ENCODE measurements at places on chromosomes 3 and 15.
A peak's percentile ranks its signal among the peaks of the same experiment; 100 is the strongest.

DNA sequence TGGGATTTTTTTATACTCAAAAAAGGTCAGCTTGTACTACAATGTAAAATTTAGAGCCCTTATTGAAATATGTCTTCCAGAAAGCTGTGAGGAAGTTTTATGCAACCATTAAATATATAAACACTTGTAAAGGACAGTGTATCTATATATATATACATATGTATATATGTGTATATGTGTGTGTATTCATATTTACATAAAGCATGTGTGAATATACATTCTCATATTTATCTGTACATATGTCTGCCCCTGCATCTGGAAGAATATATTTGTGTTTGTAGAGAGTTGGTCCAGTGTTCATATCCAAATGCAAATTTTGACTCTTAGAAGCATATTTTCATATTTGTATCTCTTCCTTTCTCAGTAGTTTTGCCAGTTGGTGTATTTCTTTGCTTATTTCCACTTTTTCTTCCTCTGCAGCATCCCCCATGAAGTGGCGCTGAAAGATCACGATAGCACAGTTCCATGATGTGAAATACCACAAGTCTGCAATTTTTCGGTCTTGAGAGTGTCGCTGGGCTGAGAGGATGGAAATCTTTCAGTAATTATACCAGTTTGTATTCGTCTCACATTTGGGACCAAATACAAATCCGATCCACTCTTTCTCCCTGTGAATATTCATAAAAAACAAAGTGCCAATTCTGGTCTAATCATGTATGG is 311.7 kb upstream of the DPH6 start:
- no peak for DNase-seq

- peak; percentile 70 for DNase-seq
Measured at GRCh38 chr3:178206521-178206920, 329.7 kb upstream of the KCNMB2 start.

DNA sequence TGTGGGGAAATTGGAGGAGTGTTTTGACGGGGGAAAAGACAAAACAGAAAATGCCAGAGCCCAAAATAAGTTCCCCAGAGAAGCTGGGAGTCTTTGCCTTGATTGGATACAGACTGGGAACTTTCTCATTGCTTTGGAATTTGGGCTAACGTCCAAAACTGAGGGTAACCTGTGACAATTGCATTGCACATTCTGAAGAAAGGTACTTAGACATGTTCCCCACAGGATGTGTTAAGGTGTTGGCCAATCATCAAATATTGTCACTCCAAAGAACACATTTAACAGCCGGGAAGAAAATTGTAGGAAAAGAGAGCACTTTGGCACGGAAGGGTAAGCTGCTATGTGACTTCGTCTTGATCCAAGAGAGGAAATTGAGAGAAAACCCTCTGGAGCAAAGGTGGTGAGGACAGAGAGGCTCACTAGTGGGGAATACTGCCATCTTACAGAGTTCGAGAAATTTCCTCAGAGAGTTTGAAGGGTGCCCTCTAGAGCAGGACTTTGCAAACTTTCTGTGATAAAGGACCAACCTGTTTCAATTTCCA is 619.5 kb upstream of the TBL1XR1 start:
- DNase-seq: no peak

DNA sequence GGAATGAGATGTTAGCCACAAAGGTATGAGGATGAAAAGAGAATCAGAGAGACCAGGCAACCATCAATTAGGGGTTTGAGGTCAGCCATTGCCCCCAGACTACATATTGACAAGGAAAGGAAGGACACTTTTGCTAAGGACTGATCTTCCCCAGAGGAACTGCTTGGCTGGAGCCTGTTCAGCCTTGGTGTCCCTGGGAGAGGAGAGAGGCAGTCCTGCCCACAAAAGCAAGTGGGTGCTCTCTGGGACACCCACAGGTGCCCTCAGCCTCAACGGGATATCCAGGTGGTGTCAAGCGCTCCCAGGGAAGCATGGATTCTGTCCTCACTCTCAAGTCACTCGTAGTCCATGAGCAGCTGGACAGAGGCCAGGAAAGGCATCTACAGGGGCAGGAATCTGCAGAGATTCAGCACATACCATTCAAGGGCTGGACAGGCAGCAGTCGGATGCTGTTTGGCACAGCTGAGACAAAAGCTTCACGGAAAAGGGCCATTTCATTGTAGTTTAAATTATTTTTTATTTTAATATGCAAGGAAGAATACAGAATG is 166.2 kb downstream of the UACA start:
- peak; percentile 57 for DNase-seq

GRCh38 chr3:16319307-16319706 is 54.3 kb downstream of the OXNAD1 start:
- no peak for DNase-seq

DNA sequence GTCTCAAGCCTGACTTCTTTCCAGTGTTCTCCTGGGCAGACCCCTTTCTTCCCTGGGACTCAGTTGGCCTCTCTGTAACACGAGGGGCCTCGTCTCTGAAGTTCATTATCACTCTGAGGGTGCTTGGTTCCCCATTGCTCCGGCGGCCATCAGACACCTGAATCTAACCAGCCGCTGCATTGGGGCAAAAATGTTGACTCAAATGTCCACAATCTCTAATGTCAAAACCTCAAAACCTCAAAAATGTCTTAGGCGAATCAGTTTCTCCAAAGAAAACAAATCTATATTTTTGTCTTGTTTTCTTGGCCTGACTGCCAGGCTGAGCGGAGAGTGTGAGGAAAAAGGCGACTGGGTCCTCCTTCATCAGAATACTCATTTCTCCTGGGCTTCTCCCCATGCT is 220.7 kb downstream of the VPS13C start:
- DNase-seq: no peak

GRCh38 chr3:181555681-181556080 is 156.0 kb upstream of the SOX2 start:
- no peak for DNase-seq

DNA sequence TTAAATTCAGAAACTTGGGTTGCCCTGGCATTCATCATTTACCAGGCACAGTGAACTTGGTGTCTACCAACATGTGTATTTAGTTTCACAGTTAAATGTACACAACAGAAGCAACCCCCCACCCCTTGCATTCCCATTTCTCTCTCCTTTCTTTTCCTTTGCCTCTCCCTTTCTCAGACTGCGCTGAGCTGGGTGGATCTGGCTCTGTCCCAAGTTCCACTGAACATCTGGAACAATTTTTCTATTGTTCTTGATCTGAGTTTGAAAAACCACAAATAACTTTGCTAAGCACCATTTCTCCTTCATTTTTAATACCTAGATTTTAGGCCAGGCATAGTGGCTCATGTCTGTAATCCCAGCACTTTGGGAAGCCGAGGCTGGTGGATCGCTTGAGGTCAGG is 242.2 kb downstream of the ABHD5 start:
- DNase-seq: no peak

- no peak for DNase-seq
Measured at GRCh38 chr15:65476903-65477302, 40.6 kb downstream of the DPP8 start.

DNA sequence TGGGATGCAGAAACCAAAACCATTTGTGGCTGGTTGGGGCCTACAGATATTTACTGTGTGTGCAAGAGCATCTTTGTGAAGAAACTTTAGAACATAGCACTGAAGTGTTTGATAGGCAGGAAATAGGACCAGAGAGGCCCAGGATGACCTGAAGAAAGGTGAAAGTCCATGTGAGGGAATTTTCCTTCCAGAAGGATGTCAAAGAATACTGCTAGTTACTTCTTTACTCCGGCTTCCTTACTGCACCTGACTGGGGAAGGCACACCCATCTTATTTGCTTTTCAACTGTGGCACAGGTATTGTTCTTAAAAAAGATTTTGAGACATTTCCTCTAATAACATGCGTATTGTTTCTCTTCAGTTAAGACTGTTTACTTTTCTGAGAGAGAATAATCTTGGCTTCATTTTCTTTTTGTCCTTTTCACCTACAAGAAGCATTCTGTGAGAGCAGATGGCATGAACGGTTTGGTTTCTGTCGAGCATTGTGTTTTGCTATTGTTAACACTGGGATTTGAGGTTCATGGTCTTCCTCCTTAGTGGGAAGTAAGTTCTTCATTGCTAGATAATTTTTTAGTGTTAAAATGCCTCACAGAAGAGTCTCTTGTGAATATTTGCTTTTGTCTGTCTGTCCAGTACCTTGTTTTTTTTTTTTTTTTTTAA is 71.5 kb downstream of the SLCO3A1 start:
- no peak for DNase-seq

Data from umbilical cord (tissue), 2 donors.